KBM-7 (cell line): ENCODE measurements at places on chromosomes 13 and 19.

DNA sequence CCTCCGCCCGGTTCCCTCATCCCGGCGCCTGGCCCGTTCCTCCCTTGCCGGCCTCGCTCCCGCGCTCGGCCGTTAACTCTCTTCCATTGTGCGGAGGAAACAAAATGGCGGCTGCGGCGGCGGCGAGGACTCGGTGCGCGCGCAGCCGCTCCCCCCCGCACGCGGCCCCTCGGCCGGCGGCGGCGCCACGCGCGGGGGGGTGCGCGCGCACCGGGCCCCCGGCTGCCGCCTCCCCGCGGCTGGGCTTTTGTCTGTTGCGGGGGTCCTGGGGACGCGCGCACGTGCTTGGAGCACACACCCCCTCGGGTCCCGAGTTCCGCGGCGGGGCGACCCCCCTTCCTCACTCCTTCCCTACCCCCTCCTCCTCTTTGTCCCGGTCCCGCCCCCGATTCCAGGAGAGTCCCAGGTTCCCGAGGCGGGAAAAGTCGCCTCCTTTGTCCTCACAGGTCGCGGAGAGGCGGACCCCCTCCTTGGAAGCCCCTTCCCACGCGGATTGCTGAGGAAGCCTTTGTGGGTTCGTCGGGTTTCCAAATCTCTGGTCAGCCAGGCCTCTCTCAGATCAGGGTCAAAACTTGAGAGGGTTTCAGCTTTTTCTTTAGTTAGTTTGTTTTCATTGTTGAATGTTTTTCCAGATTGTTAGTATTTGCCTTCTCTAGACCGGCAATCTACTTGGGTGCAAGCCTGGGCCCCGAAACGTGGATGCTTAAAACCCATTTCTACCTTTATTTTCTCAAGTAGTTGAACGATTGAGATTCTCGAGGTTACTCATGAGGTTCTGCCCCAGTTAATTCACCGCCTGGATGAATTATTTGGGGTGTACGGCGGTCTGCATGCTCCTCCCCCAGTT is 687 bp downstream of the ILF3 start:
- no peak for DNase-seq

- DNase-seq, result no peak
Observed at GRCh38 chr19:15048885-15049541, at the start of gene CASP14. TSS of gene CASP14 (plus strand) at chr19:15049480. CDS start at chr19:15052252, 2,772 bp downstream.

GRCh38 chr13:76446191-76446590 is 440.0 kb downstream of the KCTD12 start:
- no peak for DNase-seq

- DNase-seq, result peak; percentile 75
Observed at GRCh38 chr19:4369109-4369887, 25.9 kb downstream of the MPND start.

- DNase-seq, result no peak
Observed at GRCh38 chr13:32408296-32409000, 19.5 kb downstream of the N4BP2L1 start.

DNA sequence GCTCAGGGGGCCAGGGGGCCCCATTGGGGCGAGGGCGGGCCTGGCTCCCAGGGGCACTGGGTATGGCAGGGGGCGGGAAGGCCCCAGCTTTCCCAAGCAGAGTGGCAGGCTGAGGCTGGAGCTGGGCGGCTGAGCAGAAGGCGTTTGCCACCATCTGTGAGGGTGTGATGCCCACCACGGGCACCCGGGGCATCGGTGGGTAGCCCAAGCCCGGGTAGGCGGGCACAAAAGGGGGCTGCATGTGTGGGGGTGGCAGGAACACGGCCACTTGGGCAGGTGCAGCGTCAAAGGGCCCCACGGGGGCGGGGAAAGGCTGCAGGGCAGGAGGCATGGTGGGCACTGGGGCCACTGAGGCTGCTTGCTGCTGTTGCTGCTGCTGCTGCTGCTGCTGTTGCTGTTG is 22.8 kb downstream of the NUMBL start:
- DNase-seq, result no peak

GRCh38 chr13:41548031-41548430 is 90.7 kb downstream of the RGCC start:
- no peak for DNase-seq

DNA sequence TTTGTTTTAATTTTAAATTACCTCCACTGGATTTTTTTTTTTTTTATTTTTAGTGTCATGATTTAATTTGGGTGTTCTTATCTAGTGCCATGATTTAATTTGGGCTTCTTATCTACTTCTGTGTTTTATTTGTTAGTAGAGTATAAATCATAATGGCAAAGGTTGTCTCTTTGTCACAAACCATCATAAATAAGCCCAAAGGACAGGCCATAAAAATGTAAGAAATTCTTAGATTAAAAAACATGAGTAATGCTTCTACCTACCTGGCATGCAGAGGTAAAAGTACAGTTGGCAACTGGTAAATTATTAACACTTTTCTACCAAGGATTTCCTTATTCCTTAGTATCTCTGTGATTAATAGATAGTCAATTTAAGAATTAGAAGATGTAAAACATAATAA is 55.2 kb downstream of the ERCC5 start:
- no peak for DNase-seq

DNA sequence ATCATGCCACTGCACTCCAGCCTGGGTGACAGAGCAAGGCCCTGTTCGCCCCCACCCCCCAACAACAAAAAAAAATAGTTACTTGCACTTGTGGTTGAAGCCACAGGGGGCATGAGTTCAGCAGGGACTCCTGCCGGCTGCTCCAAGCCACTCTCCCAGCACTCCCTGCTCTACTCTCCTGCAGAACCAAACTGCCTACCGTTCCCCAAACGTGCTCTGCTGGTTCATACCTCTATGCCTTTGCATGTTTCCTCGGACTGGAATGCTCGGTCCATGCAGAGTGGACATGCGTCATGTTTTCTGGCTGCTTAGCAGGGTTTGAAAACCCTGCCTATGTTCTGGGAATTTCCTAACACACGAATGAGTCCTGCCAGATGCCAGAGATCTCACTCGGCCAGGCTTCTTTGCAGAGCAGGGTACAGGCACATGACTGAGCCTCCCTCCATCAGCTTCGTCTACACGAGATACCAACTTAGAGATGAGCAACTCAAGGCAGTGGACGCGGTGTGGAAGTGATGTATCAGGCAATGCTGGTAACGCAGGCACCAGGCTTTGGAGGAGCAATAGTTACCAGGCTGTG is 8.5 kb upstream of the SLC25A15 start:
- peak; percentile 64 for DNase-seq

DNA sequence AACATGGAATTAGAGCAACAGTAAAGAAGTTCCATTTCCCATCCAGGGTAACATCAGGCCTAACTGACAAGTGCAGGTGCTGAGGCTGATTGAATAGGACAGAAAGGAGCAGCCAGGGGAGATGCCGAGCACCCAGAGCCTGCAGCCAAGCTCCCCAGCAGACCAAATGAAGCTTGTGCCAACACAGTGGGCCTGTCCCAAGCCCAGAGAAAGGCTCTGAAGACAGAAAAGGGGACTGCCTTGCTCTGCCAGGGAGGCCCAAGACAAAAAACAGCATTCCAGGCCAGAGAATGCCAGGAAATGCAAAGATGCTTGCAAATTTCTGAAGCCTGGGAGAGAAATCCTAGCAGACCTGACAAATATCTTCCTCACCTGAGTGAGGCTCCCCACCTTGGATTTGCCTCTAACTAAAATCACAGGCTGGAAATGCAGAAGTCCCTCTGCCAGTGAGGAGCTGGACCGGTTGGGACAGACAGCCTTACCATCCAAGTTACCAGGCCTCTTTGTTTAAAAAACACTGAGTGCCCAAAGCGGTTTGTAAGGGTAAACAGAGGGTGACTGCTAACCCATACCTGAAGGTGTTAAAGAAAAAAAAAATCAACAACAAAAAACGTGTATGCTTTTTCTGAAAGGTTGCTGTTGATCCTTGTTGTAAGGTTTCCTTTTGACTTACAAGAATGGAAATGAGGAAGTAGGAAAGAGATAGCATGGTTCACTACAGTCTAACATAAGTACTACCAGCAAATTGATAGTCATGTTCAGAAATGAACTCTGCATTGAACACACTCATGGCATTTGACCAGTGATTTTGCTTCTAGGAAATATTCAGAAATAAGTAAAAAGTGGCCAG is 11.8 kb upstream of the HMGB1 start:
- DNase-seq, result peak; percentile 67

DNA sequence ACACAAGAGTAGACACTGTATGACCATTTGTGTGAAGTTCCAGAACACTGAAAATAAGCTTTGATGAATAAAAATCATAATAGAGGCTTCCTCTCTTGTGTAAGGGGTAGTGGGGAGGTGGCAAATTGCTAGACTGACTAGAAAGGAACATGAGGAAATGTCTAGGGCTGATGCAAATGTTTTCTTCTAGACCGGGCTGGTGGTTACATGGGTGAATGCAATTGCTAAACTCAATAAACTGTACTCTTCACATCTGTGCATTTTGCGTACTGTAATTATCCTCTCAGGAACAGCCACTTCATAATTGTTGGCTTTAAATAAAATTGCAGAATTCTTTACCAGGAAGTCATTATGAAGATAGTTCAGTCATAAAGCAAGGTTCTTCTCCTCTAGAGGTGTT is 5.2 kb upstream of the KBTBD7 start:
- DNase-seq, result peak; percentile 34

DNA sequence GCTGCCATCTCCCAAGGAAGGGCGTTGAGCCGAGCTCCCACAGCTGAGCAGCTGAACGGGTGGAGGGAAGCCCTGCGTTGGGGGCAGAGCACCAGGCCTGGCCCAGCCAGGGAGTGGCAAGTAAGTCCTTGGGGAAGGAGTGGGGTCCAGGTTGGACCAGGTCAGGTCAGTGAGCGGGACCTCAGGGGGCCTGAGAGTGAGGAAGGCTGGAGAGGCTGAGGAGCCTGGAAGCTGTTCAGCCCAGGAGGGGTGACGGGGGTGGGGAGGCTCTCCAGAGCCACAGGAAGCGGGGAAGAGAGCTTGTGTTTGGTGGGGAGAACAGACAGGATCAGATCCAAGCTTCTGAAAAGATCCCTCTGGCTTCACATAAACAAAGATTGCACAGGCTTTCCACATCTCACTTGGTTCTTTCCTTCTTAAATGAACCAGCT is 55.4 kb upstream of the ATP12A start:
- no peak for DNase-seq

DNA sequence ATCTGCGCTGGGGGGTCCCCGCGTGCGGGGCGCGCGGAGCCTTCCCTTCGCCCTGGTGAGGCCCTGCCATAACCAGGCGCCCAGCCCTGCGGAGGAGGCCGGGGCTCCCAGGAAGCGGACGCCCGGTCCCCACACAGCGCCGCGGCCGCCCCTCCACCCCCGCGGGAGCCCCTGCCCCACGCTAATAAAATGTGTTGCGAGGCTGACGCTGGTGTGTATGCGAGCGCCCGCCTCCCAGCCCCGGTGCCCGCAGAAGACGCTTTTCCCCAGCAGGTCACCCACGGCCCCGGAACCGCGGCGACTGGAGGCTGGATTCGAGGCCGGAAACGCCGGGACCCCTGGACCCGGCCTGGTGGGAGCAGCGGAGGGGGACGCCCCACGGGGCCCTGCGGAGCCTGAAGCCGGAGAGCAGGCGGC is 12.1 kb upstream of the CDC34 start:
- DNase-seq, result no peak

- no peak for DNase-seq
Observed at GRCh38 chr19:49712397-49712859, 21.5 kb downstream of the CPT1C start.

- peak; percentile 89 for DNase-seq
Observed at GRCh38 chr13:31846182-31846938, 107.0 kb downstream of the RXFP2 start.

- DNase-seq, result no peak
Observed at GRCh38 chr19:42465827-42466280, 23.1 kb upstream of the CXCL17 start.

- DNase-seq, result no peak
Observed at GRCh38 chr13:20401931-20402856, 123.5 kb downstream of the CRYL1 start.

GRCh38 chr13:36571444-36571843 is 102.4 kb upstream of the SERTM1 start:
- DNase-seq, result no peak

DNA sequence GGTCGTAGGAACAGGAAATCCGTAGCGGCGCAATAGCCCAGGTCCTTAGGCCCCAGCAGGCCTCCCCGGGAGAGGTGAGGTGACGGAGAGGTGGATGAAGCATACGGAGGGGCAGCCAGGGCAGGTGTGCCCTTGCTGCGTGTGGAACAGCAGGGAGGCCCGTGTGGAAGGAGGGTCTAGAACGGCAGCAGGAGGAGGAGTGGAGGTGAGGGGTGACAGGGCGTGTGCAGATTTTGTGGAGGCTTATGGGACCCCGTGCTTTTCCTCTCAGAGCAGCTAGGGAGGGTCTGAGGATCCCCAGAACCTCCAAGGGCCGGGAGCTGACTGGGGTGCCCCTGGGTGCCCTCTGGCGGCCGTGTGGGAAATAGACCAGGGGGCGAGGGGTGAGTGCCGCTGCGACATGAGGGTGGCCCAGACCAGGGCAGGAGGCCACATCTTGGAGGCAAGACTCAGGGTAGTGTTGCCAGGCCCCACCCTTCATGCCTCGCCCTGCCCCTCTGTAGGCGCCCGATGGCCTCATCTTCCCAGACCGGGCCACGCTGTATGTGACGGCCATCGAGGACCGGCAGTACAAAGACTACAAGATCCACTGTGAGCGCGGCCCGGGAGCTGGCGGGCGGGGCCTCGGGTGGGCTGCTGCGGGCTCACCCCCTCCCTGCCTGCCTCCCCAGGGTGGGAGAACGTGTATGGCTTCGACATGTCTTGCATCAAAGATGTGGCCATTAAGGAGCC is 5.0 kb upstream of the ADM5 start:
- no peak for DNase-seq

DNA sequence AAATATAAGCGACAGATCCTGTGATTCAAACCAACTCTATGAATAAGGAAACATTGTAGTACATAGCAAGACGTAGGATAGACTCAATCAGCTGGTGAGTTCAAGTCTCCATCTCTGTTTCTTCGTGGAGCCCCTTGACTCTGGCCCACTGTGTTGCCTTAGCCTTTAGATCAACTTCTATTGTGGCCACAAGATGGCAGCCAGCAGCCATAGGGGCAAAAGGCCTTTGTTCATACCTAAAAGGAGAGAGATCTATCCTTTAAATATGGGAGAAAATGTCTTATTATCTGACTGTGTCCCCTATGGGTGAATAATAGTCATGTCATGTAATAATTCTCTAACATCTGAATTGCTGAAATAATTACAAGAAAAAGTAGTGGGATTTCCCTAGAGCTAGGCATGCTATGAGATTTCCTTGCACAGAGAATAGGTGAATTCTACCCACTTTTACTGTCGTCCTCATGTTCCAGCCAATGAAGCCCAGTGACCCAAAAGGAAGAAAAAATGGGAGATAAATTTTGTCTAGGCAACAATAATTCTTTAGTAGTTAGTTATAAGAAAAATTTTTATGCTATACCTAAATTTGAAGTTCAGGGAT is 129.4 kb downstream of the PCDH20 start:
- peak; percentile 10 for DNase-seq

DNA sequence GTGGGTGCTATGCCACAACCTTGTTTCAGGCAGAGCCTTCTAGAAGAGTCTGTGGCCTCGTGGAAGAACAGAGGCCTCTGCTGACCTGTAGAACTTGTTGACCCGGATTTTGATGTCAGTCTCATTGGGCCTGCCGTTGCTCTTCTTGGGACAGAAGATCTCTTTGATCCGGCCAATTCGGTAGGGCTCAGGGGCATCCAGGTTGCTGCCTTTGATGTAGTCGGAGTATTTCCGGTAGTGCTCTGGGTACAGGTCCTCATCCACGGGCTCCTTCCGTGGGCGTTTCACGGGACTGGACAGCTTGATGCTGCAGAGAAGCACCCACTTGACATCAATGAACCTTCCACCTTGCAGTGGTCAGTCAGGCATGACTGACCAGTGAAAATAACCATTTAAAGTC is 24.0 kb upstream of the EIF3G start:
- no peak for DNase-seq
